ENCODE measurements at places on chromosomes 13 and 19.
A peak's percentile ranks its signal among the peaks of the same experiment; 100 is the strongest.

DNA sequence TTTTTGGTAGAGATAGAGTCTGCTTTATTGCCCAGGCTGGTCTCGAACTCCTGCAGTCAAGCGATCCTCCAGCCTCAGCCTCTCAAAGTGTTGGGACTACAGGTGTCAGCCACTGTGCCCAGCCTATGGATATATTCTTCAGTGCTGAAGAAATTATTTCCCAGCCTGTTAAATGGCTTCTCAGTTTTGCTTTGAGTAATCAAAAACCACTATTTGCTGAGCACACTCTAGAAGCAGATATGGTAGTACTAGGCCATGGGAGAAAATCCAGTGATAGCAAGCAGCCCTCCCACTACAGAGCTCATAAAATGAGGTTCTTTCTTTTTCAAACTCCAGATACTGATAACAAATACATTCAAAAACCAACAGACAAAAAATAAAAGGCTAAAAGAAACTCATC lies 80.6 kb upstream of the CLDN10 start:
- no peak for DNase-seq

DNA sequence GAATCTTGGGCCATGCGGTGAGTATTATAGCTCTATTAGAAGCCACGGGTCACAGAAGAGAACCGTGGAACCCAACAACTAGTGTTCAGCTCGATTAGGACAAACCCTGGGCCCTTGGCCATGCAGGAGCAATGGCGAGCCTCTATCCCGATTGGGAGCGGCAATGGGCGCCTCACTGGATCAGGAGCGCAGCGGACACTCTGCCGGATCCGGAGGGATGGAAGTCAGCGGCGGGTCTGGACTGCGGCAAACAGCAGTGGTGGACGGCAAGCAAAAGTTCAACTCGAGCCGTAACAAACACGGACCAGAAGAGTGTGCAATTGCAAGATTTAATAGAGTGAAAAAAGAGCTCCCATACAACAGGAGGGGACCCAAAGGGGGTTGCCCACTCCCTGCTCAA lies 1481.9 kb downstream of the PCDH9 start:
- DNase-seq = no peak

GRCh38 chr13:43567608-43568007 lies 219.2 kb downstream of the ENOX1 start:
- DNase-seq = no peak

DNA sequence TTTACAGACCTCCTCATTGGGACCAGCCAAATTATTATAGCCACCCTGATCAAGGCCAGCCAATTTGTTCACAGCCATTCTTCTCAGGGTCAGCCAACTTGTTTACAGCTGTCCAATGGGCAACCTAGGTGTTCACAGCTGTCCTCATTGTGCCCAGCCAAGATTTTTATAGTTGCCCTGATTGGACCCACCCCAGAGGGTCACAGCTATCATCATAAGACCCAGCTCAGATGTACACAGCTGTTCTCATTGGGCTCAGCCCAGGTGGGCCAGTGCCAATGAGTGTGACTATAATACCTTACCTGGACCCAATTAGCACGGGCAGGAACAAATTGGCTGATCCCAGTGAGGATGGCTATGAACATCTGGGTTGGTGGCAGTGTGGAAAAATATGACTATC lies 1151.8 kb downstream of the UQCRFS1 start:
- DNase-seq = no peak

DNA sequence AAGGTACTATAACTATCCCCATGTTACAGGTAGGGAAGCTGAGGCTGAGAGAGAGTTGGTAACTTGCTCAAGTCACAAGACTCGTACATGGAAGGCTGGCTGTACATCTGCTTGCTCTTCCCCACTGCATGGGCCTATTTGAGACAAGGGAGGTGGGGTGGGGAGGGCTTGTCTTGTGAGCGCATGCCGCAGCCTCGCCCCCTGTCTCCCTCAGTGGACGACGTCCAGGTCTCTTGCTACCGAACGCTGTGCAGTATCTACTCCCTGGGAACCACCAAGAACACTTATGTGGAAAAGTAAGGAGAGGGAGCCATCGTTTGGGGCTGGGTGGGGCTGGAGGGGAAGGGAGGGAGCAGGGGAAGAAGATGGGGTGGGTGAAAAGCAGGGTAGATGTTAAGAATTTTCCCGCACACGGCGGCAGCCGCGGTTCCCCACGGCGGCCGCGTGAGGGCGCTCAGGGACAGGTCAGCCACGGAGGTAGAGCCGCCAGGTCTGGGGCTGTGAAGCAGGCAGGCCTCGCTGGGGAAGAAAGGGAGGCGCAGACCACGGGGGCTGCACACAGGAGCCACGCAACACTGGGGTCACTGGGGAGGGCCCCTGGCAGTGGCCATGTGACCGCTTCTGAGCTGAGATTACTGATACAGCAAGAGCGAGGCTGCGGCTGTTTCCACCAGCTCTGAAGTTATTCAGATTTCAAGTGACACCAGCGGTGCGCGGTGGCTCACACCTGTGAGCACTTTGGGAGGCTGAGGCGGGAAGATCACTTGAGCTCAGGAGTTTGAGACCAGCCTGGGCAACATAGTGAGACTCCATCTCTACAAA lies 81.5 kb downstream of the RYR1 start:
- DNase-seq = peak; percentile 43

GRCh38 chr13:101489643-101490405 lies 37.3 kb downstream of the ITGBL1 start:
- DNase-seq = no peak

DNA sequence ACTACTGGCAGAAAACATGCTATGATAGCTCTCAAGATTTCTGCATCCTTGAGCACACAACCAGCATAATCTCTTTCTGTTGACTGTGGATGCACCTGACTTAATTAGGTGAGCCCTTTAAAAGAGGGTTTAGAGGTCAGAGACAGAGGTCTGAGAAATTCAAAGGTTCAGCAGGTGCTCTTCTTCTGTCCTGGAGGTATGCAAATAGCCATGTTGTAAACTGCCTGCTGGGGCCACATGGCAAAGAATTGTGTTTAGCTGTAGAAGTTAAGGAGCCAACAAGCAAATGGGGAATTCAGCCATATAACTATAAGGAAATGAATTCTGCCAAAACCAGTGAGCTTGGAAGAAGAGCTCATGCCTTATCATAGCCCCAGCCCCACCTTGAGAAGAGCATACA lies 11.6 kb upstream of the DCLK1 start:
- no peak for DNase-seq

GRCh38 chr13:76725896-76726295 lies 160.3 kb downstream of the KCTD12 start:
- no peak for DNase-seq
